ENCODE measurements at places on chromosomes 2 and 18.

GRCh38 chr2:238702276-238703052 is 145.4 kb upstream of the TWIST2 start:
- no peak for DNase-seq

DNA sequence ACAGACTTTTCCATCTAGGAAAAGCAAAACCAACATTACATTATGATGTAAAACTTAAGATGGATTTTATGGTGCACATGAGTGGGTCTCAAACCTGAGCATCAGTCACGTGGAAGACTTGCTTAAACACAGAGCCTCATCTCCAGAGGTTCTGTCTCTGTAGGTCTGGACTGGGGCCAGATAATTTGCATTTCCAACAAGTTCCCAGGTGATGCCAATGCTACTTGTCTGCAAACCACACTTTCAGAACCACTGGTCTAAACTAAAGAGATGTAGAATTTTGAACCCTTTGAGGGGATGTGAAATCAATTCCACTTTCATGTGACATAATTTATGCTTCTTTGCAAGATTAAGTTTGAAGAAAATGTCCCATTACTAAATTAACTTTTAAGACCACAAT is 522.8 kb downstream of the MBD2 start:
- DNase-seq = no peak

DNA sequence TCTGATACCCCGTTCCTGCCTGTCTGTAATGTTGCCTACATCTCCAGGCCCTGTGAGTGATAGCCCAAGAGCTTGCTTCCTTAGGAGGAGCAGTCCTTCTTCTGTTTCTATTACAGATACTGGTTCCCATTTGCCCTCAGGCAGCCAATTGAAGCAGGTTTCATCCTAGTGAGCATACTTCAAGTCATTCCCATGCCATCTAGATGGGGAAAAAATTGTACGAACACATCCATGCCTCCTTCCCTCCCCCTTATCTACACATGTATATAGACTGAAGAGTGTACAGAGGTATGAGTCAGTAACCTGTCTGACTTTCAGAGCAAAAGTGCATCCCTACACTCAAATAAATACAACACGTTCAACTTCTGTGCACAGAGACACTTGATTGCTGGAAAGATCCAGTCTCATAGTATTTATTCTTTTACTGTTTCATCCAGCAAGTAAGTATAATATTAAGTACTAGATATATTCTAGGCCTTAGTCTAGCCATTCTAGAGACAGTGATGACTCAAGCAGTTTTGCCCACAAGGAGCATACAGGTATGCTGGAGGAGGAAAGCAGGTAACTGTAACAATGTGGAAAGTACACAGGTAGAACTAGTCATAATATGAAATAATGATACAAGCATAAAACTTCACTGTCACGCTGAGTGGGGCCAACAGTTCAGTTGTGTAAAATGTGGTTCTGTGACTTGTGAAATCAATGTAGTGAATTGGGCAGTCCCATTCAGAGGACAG is 153.4 kb downstream of the MGAT5 start:
- DNase-seq = no peak

- no peak for DNase-seq
Observed at GRCh38 chr2:114699423-114699944, 257.0 kb downstream of the DPP10 start.

DNA sequence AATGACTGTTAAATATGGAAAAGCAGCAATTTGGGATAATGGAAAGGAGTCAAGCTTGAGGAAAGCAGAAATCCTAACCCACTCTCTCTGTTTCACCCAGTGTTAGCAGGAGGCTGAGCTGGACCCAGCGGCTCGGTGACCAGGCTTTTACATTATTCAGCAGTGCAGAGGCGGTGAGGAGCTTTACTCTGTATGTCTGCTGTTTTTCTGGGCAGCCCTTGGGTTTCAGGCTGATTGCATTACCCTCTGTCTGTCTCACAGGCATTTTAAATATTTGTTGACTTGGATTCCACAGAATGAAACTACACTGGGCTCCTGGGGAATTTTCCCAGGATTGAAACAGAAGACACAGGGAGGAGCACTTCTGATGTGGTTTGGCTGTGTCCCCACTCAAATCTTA is 368.0 kb downstream of the GALR1 start:
- no peak for DNase-seq

- no peak for DNase-seq
Observed at GRCh38 chr2:2422621-2423020, 91.5 kb upstream of the MYT1L start.

- DNase-seq = no peak
Observed at GRCh38 chr18:65934874-65935273, 184.1 kb downstream of the CDH7 start.

DNA sequence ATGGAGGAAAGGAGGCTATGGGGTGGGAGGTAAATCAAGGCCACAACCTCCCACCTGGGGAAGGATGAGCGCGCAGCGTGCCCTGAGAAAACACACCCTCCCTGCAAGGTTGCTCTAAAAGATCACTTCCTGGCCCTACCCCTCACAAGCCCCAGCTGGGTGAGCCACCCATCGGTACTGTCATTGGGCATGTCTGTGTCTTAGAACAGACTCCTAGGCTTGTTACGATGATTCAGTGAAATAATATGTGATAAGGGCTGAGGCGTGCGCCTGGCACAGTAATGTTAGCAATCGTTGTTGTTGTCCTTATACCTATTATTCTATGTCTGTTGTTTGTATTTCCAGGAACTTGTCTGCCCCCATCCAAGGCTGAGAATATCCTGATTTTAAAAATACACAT is 175.1 kb downstream of the ZFP36L2 start:
- DNase-seq = no peak

DNA sequence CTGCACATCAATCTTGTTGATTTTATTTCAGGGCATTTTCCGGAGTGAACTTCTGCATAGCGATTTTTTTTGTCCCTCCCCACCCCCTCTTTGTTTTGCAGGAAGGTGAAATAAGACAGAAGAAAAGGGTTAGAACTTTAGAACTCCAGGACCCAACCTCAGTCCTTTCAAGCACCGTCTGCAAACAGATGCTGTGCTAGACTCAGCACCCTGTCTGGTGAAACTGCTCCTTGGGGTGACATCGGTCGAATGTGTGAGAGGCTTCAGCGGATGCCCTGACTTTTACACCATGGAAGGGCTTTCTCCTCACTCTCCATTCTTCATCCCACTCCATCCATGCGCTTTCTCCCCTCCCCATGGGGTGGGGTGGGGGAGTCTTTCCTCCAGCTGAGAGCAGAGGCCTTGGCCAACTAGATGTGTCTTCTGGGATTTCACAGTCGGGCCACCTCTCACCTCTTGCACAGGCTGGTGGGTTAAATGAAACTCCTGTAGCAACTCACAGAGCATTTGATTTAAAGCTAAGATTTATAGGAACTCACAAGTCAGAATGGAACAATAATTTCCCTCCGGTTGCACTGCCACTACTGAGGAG is 43.3 kb upstream of the EDAR start:
- no peak for DNase-seq

DNA sequence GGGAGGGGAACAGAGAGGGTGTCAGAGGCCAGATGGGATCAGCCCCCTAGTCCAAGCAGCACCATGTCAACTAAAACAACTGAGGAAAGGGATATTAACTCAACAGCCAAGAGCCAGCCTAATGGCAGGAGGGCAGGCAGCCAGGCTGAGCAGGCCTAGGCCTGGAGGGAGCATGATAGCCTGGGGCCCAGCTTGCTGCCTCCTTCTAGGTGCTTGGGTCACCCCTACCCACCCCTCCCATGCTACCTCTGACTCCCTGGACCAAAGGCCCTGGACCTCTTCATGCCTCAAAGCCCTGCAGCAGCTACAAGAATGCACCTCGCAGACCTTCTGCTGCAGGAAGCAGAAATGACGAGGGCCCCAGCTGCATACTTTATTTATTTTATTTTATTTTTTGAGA is 22.1 kb upstream of the TNS1 start:
- no peak for DNase-seq

GRCh38 chr2:41853427-41854191 is 194.2 kb upstream of the PKDCC start:
- DNase-seq = peak; percentile 28

- no peak for DNase-seq
Observed at GRCh38 chr18:40417501-40417900, 1537.5 kb upstream of the PIK3C3 start.

DNA sequence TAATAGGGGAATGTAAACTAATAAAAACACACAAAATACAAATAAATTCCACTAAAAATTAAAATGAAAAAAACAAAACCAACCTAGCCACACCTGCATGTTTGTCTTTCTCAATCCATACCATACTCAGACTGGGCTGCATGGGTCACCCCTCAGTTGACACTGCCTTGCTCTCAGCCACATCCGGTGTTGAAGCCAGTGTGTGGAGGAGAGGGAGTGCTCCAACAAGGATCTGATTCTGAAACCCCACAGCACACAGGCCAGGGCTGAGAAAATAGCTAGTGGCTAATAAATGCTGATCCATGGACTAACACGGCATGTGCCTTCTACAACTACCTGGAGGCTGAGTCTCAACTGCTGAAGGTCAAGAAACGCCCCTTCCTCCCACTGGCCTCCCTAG is 13.7 kb downstream of the RND3 start:
- no peak for DNase-seq

- DNase-seq = no peak
Observed at GRCh38 chr2:78118037-78118436, 595.9 kb upstream of the LRRTM4 start.

DNA sequence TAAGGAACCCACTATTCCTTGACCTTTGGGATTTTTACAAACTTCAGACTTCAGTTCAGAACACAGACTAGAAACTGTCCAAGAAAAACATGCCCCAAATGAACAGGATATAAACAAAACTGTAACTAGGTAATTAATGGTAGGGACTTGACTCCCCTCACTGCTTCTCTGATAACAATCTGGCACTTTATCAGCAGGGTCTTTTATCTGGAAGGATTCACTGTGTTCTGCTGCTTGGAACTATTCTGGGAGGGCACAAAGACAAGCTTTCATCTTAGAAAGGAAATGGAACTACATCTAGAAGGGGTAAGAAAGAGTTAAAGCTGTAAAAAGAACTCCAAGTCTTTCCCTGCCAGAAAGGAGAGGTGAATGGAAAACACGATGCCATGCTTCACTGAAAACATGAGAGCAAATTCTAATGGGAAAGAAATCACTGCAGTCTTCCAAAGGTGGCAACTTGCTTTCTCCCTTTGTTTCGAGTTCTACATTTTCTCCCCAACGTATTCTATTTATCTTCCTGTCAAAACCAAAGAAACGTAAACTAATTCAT is 181.2 kb downstream of the THADA start:
- DNase-seq = no peak

GRCh38 chr2:109336296-109336695 is 207.3 kb downstream of the SH3RF3 start:
- no peak for DNase-seq

- DNase-seq = peak; percentile 68
Observed at GRCh38 chr2:240557808-240558207, at the start of gene ANKMY1. ANKMY1 (minus strand) TSS chr2:240557988; CDS start chr2:240557335, 653 bp downstream.

GRCh38 chr2:177403838-177404237 is 11.3 kb downstream of the AGPS start:
- no peak for DNase-seq

DNA sequence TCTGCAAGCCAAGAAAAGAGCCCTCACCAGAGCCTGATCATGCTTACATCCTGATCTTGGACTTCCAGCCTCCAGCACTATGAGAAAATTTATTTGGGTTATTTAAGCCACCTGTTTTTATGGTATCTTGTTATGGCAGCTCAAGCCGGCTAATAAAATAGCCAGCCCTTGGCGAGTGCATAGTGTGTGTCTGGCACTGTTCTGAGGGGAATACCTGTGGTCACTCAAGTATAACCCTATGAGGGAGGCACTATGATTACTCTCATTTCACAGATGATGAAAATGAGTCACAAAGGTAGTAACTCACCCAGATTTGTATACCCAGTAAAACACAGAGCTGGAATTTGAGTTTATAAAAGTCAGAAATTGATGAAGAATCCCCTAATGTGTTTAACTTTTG is 556.9 kb upstream of the SETBP1 start:
- DNase-seq = no peak

DNA sequence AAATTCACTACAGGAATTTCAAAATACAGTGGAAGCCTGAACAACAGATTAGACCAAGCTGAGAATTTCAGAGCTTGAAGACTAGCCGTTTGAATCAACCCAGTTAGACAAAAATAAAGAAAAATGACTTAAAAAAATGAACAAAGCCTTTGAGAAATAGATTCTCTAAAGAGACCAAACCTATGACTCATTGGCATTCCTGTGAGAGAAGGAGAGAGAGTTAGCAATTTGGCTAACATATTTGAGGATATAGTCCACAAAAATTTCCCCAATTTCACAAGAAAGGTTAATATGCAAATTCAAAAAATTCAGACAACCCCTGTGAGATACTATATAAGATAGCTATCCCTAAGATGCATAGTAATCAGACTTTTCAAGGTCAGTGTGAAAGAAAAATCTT is 78.0 kb downstream of the MYO3B start:
- no peak for DNase-seq

DNA sequence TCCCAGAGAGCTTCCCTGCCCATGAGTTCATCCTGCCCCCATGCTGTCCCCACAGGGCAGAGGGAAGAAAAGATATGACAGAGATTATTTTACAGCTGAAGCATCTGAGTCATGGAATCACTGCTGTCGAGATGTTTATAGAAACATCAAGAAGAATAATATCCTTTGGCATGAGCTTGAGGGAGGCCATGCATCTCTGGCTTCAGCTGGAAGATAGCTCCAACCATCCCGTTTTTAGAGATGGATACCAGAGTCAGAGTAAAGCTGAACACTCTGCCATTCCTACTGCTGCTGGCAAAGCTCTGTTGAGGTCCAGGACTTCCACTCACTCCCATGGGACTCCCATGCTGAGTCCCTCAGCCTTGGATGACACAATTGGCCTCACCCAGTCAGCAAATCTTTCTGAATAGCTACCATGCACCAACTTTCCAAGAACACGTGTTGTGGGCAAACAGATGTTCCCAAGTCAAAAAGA is 167.8 kb downstream of the TTC32 start:
- DNase-seq = no peak

- DNase-seq = no peak
Observed at GRCh38 chr2:170271340-170271739, 93.4 kb downstream of the MYO3B start.

DNA sequence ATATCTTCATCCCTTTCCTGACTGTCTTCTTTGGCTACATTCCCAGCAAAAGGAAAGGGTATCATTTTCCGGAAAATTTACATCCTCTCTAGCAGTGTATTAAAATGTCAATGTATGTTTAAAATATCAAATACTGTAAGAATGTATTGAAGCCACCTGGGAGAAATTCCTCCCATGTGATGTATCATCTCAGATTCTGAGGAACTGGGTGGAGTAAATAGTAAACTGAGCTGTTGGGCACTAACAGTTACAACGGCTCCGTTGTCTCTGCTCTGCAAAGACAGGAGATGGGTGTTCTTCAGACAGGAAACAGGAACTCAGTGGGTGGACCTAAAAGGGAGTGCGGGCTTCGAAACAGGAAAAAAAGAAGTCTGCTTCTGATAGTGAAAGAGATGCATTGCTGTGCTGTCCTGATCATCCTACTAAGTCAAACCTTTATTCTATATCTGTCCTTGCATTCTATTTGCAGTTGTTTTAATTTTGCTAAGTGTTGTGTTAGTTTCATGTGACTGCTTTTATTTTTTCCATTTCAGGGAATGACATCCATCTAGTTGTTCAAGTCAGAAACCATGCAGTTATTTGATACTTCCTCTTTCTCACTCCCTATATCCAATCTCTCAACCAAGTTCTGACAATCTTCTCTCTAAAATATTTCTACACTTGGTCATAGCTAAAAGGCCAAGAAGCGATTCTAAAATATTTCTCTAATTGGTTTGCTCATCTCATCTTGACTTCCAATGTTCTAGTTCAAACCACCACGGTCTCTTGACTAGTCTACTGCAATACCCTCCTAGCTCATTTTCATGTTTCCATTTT is 19.4 kb downstream of the DOK1 start:
- DNase-seq = peak; percentile 42
